Cerebellar nuclear complex (tissue), 1 donor: ENCODE measurements at places on chromosomes 2 and 18.

DNA sequence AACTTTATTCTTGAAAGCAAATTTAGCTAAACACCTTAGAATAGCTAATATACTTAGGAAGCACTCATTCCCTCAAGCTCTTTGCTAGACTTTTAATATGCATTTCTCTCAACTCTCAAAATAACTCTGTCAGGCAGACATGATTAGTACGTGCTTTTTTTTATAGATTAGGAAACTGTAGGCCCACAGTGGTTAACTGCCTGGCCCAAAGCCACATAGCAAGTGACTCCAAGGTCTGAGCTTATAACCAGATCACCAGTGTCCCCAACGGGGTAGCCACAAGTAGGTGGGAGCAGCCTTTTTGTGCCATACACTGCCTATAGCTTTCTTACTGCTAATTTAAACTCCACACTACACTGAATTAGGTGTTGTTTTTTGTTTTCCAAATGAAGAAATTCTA lies 576.8 kb downstream of the METTL4 start:
- DNase-seq, result no peak

- DNase-seq, result no peak
These were observed 57.4 kb downstream of the PPP1R1C start for GRCh38 chr2:182043021-182043420.

DNA sequence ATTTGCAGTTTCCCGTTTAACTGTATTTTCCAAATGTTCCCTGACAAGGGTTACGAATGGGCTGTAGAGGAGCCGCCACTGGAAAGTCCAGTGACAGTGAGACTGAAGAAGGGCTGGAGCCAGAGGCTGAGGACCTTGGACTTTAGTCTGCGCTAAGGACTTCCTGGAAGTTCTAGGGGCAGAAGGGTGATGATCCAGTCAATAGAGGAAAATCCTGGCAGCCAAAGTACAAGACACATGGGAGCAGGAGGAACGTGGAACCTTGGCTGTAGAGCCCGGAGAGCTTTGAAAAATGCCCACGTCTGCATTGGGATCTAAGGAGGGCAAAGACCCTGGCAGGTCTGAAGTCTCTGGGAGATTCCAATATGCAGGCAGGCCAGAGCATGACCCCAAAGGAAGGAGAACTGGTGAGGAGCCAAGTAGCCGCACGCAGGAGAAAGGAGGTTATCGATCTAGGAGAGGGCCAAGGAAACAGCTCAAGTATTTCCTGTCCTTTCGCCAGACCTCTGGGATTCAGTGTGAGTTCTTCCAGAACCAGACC lies 28.5 kb downstream of the MBP start:
- no peak for DNase-seq

GRCh38 chr2:105803773-105804172 lies 59.1 kb downstream of the NCK2 start:
- no peak for DNase-seq

- DNase-seq, result no peak
These were observed 184.3 kb downstream of the SH3BP4 start for GRCh38 chr2:235135990-235136561.

DNA sequence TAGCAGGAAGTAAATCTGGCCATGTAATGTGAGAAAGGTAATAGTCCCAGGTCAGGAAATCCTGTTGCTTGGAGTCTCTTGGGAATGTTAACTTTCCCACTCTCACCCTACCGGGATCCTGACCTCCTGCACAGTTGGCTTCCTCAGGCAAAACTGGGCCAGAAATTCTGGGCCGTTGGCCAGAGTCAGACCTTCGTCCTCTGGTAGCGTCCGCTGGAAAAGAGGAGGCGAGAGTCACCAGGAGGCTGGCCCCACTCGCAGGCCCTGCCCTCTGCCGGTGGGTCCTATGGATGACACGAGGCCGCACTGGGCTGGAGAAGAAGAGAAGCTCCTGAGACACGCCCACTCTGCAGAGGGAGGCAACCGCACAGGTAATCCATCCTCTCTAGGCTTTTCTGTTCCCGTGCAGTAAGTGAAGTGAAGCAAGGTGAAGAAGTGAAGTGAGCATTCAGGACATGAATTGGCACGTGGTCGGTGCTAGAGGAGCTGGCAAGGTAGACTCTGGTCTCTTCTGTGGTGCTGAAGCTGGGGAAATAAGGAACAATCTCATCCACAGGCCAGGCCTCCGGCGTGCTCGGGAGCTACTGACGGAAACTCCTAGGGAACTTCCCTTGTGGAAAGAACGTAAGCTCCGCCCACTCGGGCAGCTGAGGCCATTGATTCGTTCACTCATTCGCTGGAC lies 182.7 kb upstream of the GLI2 start:
- no peak for DNase-seq

GRCh38 chr18:9952633-9953416 lies 39.0 kb downstream of the VAPA start:
- DNase-seq, result no peak

GRCh38 chr18:79245517-79246001 lies 150.2 kb upstream of the NFATC1 start:
- DNase-seq, result no peak

DNA sequence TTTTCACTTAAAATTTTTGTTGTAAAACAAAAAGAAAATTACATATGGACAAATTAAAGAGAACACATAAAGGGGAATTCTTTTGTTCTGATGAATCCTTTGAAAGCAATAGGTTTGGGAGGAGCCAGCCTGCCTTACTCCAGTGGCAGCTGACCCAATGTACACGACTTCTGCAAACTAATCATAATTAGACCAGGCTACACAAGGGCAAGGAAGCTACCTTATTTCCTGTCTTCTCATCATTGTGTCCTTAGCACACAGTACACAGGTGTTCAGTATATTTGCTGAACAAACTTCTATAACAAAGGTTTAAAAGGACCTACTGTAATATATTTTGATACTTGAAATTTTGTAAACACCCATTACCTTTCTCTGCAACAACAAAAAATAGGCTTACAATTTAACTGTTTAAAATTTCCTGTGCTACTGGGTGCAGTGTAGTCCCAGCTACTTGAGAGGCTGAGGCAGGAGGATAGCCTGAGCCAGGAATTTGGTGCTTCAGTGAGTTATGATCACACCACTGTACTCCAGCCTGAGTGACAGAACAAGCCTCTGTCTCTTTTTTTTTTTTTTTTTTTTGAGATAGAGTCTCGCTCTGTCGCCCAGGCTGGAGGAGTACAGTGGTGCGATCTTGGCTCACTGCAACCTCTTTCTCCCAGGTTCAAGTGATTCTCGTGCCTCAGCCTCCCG lies 18.9 kb downstream of the KCNG3 start:
- DNase-seq, result no peak

DNA sequence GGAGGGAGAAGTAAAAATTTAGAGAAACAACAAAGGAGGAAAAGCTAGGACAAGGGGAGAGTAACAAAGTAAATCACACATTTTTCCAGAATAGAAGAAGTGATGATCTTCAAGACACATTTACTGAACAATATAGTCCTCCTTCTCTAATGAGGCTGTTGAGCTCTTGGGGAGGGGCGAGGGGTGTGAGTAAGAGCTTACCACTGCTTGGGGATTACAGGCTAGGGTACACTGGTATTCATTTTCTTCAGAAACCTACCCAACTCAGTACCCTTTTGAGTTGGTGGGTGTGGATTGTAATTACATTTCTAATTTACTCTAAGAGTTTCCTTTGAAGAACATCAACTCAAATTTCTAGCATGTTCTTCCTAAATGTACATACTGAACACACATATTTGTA lies 157.7 kb upstream of the ZFP36L2 start:
- DNase-seq, result no peak

DNA sequence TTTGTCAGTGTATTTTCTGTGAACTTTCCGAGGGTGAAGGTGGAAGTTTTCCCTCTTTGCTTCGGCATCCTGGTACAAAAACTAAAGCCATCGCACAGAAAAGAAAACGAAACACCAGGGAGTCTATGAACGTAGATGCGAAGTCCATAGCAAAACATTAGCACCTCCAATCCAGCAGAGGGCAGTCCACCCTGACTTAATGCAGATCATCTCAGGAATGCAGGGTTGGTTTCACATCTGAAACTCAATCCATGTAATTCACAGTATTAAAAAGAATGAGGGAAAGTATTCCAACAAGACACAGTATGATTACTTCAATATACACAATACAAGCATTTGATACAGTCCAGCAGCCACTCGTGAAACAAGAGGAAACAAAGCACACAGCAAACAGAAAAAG lies 70.8 kb downstream of the RTP5 start:
- DNase-seq, result no peak

GRCh38 chr2:2646433-2647051 lies 315.5 kb upstream of the MYT1L start:
- no peak for DNase-seq
